ENCODE measurements at places on chromosomes 1 and 21.

DNA sequence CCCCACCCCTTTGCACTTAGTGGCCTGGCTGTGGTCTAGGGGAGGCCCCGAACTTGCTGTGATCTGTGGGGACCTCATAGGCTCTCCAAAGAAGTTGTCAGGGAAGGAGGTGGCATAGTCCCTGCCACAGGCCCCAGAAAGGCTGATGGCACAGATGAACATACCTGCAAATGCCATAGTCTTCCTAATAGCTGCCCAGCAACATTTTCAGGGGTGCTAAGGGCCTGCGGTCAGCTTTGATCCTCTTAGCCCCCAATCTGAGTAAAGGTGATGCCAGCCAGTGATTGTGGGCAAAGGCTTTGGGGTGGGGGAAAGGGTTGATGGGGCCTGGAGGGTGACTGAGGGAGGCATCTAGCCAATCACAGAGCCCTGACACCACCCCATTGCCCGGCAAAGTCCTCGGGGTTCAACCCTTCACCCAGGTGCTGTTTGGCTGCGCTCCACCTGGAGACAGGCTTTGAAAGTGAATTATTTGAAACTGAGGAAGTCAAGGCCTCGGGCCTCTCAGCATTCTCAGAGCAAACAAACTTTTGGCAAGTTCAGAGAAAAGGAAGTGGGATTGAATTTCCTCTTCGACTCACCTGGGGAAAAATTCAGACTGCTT lies 35.8 kb downstream of the PAX7 start:
- DNase-seq: no peak

DNA sequence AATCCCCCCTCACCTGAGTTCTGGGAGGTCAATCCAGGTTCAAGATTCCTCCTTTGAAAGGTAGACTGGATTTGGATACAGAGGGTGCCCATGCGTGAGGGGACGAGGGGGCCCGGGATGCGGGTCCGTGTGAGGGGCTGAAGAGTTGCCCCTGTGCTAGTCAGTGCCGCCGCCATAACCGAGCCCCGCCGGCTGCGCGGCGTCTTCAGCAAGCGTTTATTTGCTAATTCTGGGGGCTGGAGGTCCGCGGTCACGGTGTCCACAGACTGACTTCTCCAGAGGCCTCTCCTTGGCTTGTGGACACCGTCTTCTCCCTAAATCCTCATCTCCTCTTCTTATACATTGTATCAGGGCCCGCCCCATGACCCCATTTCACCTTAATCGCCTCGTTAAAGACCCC lies 20.9 kb upstream of the SAMD11 start:
- no peak for DNase-seq

DNA sequence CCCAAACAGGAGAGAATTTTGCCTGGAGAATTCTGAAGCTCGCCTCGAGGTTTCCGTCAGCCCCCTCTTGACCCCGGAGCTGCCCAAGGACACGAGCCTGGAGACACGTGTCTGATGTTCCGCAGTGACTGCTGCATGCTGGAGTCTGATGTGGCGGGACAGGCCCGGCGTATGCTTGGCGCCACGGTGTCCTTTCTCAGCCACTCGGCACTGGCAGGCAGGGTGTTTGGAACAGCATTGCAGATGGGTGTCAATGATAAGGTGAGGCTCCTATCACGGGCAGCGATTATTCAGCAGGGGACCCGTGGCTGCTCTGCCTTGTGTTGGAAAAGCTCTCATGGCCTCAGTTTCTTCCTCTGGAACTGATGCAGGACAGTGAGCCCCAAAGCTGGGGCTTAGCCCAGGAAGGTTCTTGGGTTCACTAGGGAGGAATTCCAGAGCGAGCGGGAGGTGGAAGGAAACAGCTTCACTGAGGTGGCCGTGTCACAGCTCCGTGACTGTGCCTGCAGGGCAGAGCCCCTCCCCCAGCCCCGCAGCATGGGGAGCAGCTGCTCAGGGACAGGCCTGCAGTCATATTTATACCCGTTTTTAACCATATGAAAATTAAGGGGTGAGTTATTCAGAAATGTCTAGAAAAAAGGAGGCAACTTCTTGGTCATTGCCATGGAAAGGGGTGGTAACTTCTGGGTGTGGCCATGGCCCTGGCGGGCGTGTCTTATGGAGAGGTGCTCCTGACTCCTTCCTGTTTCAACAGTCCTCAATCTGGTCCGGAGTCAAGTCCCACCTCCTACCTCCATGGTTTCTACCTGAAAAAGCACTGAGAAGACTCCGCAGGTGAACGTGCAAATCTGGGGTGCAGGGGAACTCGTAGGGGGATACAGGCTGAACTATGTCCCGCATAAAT lies 123.4 kb downstream of the SIK1 start:
- DNase-seq: no peak

- no peak for DNase-seq
These were observed 11.8 kb downstream of the NFYC start for GRCh38 chr1:40703316-40703715.

DNA sequence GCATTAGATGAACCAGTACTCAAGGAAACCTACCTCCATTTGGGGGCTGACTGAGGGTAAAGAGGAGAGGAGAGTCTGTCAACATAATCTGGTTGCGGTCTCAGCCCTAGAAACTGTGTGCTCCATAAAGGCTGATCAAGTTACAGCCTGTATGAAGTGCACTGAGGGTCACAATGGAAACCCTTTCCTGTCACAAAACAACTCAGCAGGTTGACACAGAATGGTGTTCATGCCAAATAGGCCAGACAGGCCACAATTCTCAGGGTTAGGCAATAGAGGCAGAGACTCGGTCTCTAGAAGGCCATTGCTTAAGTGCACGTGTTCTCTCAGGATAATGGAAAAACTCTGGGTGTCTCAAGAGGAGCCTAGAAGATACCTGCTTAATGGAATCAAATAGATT lies 4.1 kb upstream of the ANKRD35 start:
- DNase-seq: no peak

DNA sequence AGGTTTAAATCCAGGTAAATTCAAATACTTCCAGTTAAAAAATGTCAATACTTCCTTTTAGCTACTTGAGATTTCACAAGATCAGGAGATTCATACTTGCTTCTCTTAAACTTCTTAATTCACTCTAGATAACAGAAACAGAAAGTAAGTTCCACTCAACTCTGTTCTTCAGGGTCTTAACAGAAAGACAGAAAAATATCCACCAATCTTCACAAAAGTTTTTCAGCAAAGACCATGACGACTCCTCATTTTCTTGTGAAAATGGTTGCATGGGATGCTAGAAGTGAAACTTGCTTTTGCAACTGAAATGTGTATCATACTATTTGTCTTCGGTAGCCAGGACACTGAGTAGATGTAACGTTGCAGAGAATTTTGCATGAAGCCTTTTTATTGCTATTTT lies 12.3 kb upstream of the LRRC8C start:
- no peak for DNase-seq

DNA sequence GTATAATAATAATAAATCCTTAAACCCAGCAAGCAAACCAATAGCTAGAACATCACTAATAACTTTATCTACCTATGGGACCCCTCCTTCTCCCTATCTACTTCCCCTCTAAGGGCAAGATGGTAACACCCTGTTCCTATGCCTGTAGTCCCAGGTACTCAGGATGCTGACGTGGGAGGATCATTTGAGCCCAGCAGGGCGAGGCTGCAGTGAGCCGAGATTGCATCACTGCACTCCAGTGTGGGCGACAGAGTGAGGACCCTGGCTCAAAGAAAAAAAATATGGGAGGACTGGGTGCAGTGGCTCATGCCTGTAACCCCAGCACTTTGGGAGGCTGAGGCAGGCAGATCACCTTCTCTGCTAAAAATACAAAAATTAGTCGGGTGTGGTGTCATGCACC lies 143.1 kb upstream of the SLC45A1 start:
- DNase-seq: no peak

GRCh38 chr1:30881319-30882181 lies 27.0 kb downstream of the SDC3 start:
- DNase-seq: no peak

- no peak for DNase-seq
These were observed 30.7 kb downstream of the TNFRSF1B start for GRCh38 chr1:12197483-12197880.

GRCh38 chr1:186785503-186785902 lies 43.2 kb upstream of the PLA2G4A start:
- DNase-seq: no peak

DNA sequence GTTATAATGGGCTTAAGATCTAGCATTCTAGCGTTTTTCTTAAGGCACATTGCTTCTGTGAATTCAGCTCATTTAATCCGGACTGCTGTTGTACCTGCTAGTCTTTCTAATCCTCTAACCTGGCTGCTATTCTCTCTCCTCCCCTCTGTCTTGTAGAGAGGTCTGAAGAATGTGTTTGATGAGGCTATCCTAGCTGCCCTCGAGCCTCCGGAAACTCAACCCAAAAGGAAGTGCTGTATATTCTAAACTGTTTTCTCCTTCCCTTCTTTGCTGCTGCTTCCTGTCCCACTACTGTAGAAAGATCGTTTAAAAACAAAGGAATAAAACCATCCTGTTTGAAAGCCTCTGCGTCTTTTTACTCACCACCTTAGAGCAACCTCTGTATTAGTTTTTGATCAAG lies 37.3 kb downstream of the CDC42 start:
- no peak for DNase-seq

DNA sequence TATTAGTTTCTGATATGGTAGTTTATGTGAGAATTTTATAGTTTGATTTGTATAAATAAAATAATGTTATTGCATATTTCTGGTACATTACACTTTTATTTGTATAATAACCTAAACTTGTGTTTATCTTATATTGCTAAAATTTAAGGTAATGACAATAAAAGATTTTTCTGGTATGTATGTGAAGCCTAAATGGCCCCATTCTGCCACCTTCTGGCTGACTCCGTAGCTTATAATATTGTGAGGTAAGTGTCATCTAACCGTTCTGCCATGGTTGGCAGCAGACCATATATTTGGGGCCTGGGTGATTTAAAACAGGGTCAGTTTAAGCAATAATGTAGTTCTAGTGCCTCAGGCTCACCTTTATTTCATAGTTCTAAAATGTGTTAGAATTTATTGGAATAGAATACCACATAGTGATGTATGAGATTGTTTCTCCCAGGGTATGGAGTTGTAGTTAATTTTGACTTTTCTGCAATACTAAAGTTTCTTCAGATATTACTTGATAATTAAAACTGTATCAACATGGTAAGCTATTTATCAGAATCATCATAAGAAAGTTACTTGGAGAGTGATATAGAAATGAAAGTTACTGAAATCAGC lies 21.2 kb upstream of the PRKACB start:
- DNase-seq: peak; percentile 50

DNA sequence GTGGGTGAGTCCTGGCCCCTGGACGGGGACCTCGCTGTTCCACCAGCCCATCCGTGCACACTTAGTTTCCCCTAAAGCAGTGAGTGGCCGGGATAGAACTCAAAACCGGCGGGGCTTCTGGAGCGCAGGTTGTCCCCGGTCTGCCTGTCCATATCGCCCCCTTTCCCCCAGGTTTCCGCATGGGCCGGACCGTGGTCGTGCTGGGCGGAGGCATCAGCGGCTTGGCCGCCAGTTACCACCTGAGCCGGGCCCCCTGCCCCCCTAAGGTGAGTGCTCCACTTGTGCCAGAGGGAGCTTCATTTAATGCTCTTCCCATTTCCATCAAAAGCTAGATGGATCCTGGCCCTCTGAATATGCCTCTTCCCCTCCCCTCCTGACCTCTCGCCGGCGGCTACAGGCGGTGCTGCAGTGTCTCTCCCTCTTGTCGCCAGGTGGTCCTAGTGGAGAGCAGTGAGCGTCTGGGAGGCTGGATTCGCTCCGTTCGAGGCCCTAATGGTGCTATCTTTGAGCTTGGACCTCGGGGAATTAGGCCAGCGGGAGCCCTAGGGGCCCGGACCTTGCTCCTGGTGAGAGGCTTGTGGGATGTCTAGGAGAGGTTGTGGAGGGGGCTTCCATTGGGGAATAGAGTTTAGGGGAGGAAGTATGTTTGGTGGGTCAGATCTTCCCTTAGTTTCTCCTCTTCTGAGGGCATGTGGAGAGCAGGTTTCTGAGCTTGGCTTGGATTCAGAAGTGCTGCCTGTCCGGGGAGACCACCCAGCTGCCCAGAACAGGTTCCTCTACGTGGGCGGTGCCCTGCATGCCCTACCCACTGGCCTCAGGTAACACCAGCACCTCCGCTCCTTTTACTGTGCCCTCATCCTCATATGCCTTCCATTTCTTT lies 683 bp downstream of the PPOX start:
- no peak for DNase-seq

GRCh38 chr1:154657556-154657955 lies 49.6 kb upstream of the ADAR start:
- DNase-seq: peak; percentile 1

DNA sequence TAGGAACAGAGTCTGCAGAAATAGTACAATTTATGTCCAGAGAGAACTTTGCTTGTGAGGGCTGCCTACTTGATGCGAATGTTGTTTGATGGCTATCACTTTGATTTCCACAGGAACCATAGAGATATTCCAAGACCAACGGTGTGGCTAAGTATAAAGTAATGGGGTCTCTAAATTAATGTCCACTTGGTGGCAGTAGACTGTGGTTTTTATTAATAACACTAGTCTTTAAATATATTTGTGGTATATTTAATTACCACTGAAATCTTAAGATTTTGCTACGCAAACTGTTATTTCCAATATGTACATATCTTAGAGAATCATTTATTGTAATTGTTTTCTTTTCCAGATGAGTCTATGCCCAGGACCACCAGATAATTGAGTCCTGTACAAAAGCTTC lies 647.9 kb downstream of the PLA2G4A start:
- DNase-seq: no peak

DNA sequence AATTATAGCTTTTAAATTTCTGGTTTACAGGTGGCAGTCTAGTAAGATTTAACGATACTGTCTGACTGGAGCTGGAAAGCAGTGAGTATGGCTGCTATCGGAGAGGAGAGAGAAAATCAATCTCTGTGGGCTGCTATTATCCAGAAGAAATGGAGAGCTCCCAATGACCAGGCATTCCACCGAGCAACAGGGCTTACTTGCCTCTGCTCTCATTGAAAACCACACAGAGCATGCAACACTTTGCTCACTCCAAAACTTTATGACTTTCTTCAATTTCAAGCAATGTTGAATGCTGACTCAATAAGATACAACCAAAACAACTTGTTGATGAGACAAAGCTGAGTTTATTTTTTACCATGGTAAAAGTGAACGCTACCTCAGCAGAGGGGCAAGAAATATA lies 337.0 kb upstream of the NCAM2 start:
- no peak for DNase-seq

GRCh38 chr1:4153571-4153970 lies 253.5 kb upstream of the C1orf174 start:
- no peak for DNase-seq

DNA sequence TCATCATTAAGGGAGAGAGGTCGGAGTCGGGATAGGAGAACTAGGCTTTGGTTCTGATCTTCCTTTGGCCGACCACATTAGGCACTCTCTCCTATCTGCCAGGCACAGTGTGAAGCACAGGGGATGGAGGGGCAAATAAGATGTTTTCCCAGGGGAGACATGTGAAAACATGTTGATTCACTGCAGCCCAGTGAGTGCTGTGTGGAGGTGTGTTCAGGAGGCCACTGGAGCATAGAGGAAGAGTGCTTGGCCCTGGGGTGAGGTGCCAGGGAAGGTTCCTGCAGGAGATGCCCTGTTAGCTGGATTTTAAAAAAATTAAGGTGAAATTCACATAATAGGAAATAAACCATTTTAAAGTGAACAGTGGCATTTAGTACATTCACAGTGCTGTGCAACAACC lies 3.7 kb downstream of the VANGL2 start:
- DNase-seq: no peak

Data from hippocampal formation (tissue), 2 donors.